Fibroblast of skin of right quadriceps (primary cell): ENCODE measurements at places on chromosomes 12 and 14.

DNA sequence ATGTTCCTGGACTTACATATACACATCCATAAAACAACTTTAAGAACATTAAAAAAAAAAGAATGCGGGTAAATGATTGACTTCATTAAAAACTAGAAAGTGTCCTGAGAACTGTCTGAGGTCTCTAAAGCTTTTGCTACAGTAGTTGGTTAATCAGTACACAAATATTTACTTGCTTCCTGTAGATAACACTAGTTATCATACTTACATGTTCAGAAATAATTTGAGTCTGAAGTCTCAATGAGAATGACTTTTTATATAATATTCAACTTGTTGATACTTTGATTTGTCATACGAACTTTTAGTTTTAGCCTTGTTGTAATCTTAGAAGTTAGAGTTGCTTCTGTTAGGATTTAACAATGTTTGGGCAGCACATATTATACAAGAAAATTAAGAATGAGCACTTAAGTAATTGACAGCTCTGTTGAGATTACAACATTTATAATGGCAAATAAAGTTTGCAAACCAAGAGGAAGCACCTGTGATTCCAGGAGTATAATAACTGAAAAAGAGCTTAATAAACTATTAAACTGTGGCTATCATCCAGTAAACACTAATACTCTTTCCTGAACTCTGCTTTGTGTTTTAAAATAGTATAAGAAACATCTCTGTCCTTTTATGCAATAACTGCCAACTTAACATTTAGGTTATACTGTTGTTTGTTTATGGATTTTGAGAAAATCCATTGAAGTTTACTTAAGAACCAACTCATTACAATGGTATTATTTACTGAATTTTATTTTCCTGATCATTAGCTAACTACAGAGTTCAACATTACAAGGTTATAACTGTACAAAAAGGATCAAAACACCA is 131.7 kb downstream of the MIPOL1 start:
- DNase-seq, result no peak

GRCh38 chr12:52769354-52769753 is 7.8 kb downstream of the KRT76 start:
- no peak for DNase-seq

DNA sequence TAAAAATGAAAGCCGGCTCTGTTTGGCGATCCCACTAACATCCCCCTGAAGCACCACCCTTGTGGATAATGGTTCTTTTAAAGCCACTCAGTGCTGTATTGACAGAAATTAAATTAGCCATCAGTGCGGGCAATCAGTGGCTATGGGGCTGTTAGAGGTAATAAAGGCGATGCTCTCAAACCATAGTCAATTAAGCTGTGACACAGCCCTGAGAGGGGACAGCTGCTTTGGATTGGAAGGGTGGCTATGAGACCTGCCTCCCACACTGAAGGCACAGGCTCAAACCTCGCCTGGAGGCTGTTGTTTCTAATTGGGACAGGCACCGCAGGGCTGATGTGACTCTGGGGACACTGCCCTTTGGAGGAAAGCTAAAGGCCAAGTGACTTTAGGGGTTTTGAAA is 562.2 kb downstream of the VRK1 start:
- DNase-seq, result no peak

DNA sequence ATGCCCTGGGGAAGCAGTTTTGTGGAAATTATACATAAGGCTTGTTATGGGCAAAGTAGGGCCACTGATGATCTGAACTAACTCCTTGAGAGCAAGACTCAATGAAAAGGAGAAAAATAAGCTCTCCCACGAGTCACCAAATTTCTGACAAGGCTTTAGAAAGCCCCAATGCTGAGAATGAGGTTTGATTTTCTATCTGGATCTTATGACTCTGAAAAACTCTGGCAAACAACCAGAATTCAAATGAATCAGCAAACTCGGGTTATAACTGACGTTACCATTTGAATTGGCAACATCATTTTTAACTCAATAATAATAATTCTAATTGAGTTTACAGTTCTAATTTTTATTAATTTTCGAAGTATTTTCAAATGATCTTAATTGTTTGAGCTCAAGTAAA is 79.1 kb downstream of the KCNK10 start:
- DNase-seq, result no peak

DNA sequence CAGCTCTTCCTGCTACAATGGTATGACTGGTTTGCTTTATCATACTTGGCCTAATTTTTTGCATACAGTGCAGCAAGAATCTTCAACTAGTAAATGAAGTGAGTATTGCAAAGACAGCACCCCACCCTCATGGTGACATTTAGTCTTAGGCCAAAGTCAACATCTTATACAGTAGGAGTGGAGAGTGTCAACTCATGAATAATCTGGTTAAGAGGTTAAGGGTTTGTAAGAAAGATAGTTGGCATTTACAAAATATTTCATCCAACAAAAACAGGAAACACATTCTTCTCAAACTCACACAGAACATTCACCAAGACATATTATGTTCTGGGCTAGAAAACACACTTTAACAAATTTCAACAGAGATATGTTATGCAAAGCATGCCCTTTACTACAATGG is 2.2 kb upstream of the OAS1 start:
- DNase-seq, result peak; percentile 4

GRCh38 chr12:62730649-62731048 is 204.3 kb downstream of the PPM1H start:
- peak; percentile 96 for DNase-seq

GRCh38 chr14:68020999-68021663 is 201.6 kb downstream of the RAD51B start:
- DNase-seq, result no peak

GRCh38 chr14:106459971-106460730 is 933.8 kb downstream of the TMEM121 start:
- DNase-seq, result no peak

DNA sequence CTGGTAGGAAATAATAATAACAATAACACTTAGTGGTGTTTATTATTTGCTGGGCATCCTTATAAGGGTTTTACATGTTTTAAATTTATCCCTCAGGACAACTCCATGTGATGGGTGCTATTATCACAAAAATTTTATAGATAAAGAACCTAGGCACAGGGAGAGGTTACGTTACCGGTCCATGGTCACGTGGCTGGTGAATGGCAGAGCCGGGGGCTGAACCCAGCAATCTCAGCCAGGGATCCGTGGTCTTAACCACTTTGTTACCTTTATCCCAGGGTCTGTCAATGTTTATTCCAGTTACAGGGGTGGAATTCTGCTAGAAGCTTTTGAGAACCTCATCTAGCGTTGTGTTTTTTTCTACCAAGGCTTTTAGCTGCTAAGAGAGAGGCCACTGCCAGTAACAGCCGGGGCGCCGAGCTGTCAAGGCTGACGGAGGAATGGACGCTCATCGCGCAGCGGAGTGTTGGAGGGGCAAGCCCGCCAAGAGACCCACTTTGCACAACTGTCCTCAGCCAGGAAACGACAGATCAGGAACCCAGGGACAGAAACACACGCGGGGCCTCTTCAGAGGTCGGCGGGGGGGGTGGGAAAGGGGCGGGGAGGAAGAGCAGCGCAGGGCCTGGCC is 418 bp downstream of the AMN1 start:
- no peak for DNase-seq

GRCh38 chr14:45649051-45649450 is 396.0 kb upstream of the MIS18BP1 start:
- DNase-seq, result no peak

DNA sequence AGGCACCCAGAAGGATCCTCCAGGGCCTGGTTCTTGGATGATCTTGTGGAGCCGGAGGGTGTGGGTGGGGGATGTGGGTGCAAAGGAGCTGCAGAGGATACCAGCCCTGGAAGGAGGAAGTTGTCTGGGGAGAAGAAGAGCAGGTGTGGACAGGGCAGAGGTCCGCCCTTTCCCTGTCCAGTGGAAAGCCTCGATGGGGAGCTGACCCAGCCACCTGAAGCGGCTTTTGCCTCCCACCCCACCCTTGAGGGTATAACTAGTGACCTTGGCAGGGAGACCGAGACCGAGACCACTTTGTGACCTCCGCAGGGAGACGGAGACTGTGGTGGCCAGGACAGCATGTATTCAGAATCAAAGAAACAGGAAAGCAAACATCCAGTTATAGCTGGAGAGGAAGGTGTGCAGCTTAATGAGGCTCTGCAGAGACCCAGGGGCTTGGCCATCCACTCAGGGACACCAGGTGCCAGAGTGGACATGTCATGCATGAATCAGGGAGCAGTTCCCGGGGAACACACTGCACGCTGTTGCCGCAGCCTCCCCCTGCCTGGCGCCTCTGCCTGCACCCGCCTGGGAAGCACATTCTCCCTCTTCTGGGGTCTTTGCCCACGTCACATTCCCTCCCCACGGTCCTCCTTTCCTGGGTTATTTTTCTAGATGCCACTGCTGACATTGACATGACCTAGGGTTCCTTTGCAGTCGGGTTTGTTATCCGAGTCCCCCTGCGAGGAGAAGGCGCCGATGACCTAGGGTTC is 87.7 kb downstream of the ADGRD1 start:
- DNase-seq, result no peak

DNA sequence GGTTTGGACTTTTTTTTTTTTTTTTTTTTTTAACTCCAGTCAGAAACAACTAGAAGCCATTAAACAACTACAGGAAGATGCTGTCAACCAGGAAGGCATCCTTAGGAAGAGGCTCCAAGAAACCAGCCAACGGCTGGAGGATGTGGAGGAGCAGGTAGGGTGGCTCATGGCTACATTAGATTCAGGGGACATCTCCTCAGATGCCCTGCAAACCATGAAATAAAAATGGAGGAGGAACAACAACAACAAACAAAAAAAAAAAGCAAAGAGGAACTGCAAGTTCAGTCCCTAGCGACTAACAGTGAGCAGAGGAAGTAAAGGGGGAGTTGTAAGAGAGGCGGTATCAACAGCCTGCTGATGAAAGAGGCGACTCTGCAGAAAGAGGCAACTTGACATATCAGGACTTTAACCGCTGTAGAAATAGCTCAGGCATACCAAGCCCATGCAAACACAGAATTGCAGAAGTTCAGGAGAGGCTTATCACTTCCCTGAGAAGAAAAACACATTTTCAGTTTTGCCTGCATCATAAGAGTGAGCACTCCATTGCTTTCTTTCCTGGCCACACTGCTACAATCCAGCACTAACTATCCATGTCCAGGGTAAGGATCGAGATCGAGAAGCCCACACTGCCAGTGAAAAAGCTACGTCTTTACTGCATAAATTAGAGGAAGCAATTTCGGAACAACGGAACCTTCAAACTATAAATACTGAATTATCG is 103.5 kb upstream of the BCAT1 start:
- no peak for DNase-seq

GRCh38 chr14:105153331-105153731 is 15.2 kb downstream of the JAG2 start:
- DNase-seq, result no peak

DNA sequence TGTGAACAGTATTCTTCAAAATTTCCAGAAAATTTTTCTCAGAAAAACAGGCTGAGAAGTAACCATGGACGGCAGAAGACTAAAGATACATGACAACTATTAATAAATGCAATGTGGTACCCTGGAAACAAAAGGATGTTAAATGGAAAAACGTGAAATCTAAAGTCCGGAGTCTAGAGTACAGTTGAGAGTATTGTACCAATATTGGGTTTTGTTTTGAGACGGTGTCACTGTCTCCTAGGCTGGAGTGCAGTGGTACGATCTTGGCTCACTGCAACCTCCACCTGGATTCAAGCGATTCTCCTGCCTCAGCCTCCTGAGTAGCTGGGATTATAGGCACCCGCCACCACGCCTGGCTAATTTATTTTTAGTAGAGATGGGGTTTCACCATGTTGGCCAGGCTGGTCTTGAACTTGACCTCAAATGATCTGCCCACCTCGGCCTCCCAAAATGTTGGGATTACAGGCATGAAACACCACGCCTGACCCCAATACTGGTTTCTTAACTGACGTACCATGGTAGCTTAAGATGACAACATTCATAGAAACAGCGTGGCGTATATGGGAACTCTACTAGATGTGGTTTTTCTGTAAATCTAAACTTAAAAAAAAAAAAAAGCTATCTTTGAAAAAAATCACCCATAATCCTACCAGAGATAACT is 16.8 kb upstream of the TDG start:
- DNase-seq, result no peak

DNA sequence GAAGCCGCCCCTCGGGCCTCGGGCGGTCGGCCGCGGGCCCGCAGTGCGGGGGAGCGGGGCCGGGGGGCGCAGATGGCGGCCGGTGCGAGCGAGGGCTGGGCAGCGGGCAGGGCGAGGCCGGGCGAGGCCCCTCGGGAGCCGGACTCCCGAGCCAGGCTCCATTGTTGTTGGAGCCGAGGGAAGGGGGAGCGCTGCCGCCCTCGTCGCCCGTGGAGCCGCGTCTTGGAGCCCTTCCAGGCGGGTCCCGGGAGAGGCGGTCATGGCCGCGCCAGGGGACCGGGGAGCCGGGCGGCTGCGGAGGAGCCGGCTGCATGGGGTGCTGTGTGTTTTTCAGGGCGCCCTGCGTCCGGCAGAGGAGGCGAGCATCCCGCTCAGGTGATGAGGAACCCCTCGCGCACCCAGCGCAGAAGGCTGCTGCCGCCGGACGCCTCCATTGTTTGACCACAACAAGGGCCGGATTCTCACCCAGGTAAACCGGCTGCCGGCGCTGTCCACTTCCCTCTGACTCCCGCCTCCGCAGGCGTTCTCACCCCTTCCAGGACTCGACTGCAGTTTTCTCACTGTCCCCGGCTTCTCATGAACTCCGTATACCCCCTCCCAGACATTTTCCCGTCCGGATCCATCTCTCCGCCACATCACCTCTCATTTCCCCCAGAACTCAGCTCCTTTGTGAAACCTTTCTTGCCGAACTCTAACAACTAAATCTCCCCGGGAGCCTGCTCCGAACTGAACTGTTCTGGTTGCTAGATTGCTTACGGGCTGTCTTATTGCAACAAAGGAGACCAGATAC is 732 bp downstream of the ZNF664 start:
- DNase-seq, result no peak

GRCh38 chr14:99961826-99962518 is 103.2 kb upstream of the EVL start:
- DNase-seq, result no peak

GRCh38 chr12:91702843-91703425 is 442.7 kb downstream of the BTG1 start:
- DNase-seq, result no peak

GRCh38 chr14:69055999-69056788 is 77.1 kb upstream of the ACTN1 start:
- DNase-seq, result peak; percentile 60

GRCh38 chr12:128694445-128694844 is 129.3 kb downstream of the SLC15A4 start:
- DNase-seq, result no peak

GRCh38 chr12:43835656-43836474 is at the start of gene TMEM117:
Gene TMEM117, plus strand, starts transcription at chr12:43836081.
- peak; percentile 55 for DNase-seq

GRCh38 chr12:115424003-115424402 is 740.0 kb upstream of the TBX3 start:
- DNase-seq, result no peak
